Epithelial cell of proximal tubule (primary cell): ENCODE measurements at places on chromosomes 5 and 9. TPM values are rescaled to one million over a fixed set of nuclear protein-coding genes. Genes with fewer than 3 reads are reported as not detected.

The DNLZ gene
- total RNA-seq = 67.2 and 73.6 TPM in 2 replicates

The IL13 gene
- total RNA-seq = not detected in 2 replicates

The PAEP gene
- not detected in 2 replicates for total RNA-seq

The GDNF gene
- total RNA-seq = 0.23 TPM in 1 of 2 replicates, not detected in the other

The GPRIN1 gene
- total RNA-seq = 34.0 and 40.2 TPM in 2 replicates

The C7 gene
- not detected in 2 replicates for total RNA-seq

The TMCO6 gene
- 9.0 and 127 TPM in 2 replicates for total RNA-seq

The GPR151 gene
- not detected in 2 replicates for total RNA-seq

The EGFL7 gene
- 15.6 and 35.0 TPM in 2 replicates for total RNA-seq

The RIMOC1 gene
- 13.5 and 14.8 TPM in 2 replicates for total RNA-seq

The GZMA gene
- total RNA-seq = not detected in 2 replicates

The TMEM171 gene
- total RNA-seq = 2.8 and 10.6 TPM in 2 replicates

The PCDHB4 gene
- total RNA-seq = not detected in 2 replicates

The TAF11L10 gene
- not detected in 2 replicates for total RNA-seq

The IL33 gene
- total RNA-seq = 1.3 TPM in 1 of 2 replicates, not detected in the other

The FBP1 gene
- 1.6 and 2.9 TPM in 2 replicates for total RNA-seq

The IFNB1 gene
- not detected in 2 replicates for total RNA-seq
